ENCODE measurements at places on chromosomes 3 and 15.

DNA sequence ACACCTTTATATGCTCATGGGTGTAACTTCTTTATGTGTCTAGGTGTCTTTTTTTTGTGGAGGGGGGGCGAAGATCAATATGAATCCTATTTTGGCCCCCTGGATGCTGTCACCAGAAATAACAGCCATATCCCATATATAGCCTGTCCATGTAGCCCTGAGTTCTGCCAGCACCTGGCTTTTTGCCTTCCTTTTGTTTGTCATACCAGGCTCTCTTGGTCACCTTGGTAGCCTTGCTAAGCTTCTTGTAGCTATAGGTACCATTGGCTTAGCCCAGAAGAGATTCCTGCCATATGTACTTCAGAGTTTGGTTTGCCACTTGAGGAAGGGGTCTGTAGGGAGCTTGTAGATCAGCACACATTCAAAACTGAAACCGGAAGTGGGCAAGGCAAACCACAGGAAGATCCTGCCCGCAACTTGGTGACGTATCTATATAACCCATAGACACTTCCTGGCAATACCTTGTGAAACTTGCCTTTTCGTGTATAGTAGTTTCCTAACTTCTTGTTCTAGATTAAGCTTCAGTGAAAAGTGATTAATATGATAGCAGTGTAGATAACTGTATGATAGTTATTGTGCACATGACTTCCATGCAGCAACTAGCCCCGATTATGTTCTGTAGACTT lies 11.9 kb downstream of the RASA2 start:
- ATAC-seq = no peak

DNA sequence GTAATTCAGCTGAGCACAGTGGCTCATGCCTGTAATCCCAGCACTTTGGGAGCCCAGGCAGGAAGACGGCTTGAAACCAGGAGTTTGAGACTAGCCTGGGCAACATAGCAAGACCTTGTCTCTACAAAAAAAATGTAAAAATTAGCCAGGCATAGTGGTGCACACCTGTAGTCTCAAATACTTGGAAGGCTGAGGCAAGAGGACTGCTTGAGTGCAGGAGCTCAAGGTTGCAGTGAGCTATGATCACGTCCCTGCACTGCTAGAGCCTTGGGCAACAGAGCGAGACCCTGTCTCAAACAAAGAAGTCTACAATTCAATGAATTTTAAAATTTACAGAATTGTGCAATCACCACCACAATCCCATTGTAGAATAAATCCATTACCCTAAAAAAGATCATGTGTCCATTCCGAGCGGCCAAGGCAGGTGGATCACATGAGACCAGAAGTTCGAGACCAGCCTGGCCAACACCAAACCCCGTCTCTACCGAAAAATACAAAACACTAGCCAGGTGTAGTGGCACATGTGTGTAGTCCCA lies 45.2 kb downstream of the FBXO22 start:
- ATAC-seq = no peak

GRCh38 chr3:131282379-131282778 lies 99.2 kb upstream of the NUDT16 start:
- no peak for ATAC-seq

DNA sequence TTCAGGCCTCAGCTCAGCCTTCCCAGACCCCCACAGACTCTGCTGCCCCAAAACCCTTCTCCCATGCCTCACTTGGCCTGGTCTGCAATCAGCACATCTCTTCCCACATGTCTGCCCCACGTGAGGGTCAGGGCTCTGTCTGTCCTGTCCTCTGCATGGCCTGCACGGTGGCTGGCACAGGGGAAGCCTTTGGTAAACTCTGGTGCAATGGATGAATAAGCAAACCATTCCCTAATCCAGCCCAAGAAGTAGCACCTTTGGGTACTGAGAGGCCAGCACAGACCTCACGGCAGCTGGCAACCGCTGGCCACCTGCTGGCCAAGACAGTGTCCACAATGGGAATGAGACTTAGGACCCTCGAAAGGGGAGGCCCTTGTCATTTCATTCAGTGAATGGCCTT lies 27.7 kb downstream of the ABTB1 start:
- no peak for ATAC-seq
